Esophagus mucosa (tissue), 1 donor: ENCODE measurements at places on chromosomes 7 and 10. TPM values are rescaled to one million over a fixed set of nuclear protein-coding genes. Genes with fewer than 3 reads are reported as not detected.

- no peak for ATAC-seq
Observed at GRCh38 chr7:111409714-111410422, 152.4 kb downstream of the IMMP2L start.

KCND2 gene
- not detected for total RNA-seq

DNA sequence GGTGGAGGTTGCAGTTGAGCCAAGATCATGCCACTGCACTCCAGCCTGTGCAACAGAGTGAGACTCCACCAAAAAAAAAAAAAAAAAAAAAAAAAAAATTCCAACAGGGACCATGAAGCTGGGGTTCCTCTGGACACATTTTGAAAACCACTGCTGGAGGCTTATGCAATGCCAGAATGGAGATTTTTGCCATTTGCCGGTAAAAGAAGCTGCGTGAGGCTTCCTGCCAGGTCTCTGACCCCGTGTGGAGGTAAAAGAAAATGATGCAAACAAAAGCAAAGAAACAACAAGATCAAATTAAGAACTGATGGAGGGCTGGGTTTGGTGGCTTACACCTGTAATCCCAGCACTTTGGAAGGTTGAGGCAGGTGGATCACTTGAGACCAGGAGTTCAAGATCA, 30.5 kb upstream of the PDZD8 start:
- no peak for ATAC-seq

CFAP43 gene
- total RNA-seq = not detected

DNA sequence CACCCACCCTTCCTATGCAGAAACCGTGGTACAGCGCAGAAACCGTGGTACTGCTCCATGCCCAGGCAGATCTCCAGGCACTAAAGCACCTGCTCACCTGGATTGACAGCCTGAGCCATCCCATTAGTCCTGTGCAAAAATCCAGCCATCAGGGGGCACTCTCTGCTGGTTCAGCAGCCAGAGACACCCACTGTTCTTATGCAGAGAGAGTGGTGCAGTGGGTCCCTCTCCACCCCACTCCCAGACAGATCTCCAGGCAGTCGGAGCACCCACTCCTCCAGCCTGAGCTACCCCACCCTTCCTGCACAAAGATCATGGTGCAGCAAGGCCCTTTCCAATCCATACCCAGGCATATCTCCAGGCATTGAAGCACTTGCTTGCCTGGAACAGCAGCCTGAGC, 219.8 kb downstream of the CTNNA3 start:
- no peak for ATAC-seq

DNA sequence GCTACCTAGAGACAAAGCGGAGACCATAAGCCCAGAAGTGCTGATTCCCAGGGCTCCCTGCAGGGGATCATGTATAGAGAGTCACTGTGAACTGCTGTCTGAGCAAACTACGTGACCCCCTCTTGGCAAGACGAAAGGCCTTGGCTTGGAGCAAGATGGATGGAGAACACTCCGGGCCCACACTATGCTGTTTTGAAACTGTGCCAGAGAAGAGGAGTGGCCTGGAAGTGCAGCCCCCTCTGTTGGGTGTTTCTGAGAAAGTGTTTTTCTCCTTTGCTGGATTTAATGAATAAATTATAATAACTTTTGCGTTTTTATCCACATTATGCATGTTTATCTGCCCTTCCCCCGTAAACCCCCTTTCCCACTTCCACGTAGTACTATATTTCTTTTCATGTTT, 639.3 kb upstream of the GALNT17 start:
- ATAC-seq = no peak

STEAP2 gene
- total RNA-seq = 2.4 TPM

DNA sequence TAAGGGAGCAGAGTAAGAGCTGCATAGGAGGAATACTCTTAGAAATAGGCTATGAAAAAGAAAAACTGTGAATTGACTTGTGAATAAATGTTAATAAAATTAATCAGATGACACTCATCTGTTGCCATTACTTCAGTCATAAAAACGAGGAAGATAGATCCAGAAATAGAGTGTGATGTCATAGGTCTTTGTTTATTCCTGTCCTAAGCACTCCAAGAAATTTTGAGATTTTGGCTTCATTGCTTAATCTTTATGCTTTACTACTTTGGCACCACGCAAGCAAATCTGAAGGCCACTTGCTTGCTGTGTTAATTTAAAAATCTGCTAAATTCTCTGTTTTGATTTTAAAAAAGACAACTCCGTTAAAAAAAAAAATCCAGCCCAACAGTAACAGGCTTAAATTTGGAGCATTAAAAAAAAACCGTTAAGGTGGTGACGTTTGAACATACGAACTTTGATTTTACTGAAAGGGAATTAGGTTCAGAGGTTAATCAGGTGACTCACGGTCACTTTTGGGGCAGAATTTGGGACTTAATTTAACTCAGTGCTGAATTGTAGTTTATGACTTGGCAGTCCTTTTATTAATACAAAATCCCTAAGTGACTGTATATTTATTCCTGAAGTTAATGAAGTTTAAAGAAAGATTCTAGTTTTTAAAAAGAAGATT, 3.4 kb downstream of the IFRD1 start:
- no peak for ATAC-seq

DNA sequence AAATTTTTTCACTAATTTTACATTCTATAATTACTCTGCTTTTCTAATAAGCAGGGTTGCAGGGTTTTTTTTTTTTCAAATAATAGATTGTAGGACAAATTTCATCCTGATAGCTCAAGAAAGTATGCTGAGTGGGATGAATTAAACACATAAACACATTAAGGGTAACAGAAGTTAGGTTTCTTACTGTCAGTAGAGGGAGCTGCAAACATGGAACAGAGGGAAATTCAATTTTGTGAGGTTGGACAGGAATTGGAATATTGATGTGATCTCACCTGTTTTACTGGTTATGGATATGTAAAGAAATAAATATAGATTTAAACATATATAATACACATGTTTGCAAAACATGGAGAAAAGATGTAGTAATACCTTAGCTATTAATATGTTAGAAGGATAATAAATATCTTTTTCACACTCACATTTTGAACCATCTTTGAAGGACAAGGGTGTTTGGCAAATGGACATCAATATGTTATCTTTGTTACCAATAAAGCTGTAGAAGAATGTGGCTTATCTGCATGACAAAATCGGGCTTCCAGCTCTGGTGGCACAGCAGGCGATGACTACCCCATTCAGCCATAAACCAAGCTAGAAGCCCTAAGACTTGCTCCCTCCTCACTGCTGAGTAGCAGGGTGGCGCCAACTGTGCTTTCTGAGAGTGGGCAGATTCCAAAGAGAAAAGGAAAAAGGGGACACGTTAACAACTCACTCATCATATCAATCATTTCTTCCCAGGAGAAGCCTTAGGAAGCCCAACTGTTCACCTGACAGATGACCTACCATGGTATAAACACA, 1257.4 kb downstream of the GATA3 start:
- no peak for ATAC-seq

TWIST1 gene
- 0.64 TPM for total RNA-seq

GRCh38 chr10:71212318-71213126, at the start of gene UNC5B:
Gene UNC5B, plus strand, starts transcription at chr10:71212570. Its CDS starts 416 bp downstream, at chr10:71212986.
- ATAC-seq = peak; percentile 84

GGCT gene
- total RNA-seq = 56.6 TPM

DNA sequence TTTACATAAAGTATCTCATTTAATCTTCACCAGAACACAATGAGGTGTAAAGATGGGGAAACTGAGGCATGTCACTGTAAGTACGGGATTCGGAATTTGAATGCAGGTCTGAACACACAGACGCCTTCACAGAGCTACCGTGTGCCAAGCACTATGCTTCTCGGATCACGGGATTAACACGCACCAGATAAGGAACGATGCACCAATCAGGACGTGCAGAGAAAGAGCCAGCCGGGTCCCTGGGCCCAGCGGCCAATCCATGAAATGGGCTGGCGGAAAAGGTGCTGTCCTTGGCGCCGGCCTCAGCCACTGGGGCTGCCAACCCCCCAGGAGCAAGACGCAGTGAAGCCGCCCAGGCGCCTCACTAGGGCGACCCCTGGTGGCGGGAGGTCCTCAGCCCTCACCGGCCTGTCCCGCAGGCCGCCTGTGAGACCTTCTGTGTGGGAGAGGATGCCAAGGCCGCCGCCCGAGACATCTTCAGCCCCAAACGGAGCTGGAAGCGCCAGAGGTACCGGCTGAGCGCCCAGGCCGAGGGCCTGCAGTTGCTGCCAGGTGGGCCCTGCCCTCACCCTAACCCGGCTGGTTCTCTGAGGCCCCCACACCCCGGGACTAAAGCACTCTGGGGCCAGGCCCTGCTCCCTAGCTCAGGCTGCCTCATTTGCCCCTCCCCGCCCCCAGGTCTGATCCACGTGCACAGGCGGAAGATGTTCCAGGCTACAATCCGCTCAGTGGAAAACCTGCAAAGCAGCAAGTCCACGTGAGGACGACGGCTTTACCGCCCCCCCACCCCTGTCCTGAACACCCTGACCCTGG, 15.6 kb downstream of the ATG9B start:
- ATAC-seq = peak; percentile 50

C7orf57 gene
- total RNA-seq = 1.00 TPM

MYO3A gene
- 0.20 TPM for total RNA-seq

DNA sequence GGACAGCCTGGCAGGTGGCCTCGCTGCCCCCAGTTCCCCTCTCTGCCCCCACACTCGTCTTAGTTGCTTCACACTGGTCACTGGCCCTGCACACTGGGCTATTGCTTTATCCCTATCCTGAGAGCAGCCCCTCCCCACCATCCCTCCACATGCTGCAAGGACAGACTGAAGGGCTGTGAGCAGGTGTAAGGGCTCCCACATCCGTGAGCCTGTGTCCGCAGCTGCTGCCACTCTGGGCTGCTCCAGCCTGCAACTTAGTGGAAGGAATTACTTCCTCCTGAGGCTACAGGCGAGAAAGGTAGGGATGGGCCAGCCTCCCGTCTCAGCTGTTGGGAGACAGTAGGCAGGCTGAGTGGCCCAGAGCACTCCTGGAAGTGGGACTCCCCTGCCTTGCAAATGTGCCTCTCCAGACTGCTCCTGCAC, 3.8 kb downstream of the RARRES2 start:
- ATAC-seq = no peak

DNA sequence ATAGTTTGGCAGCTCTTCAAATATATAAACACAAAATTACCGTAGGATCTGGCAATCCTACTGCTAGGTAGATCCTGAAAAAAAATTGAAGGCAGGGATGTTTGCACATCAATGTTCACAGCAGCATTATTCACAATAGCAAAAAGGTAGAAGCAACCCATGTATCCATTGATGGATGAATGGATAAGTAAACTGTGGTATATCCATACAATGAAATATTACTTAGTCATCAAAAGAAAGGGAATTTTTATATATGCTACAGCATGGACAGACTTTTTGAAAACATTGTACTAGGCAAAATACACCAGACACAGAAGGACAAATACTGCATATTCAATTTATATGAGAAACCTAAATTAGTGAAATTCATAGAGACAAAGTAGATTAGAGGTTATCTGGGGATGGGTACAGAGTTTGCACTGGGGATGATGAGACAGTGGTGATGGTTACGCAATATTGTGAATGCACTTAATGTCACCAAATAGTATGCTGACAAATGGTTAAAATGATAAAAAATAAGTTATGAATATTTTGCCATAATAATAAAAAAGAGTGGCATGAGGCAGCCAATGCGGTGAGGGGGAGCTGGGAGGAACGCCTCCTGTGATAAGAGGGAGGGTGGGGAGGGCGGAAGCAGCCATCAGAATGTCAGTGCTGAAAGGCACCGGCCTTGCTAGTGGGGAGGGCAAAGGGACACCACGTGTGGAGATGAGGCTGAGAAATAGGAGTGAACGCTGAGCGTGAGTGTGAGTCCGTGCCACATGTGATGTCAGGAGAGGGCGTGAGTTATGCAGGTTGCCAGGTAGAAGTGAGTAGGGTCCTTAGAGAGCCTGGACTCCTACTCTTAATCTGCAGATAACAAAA, 386.1 kb upstream of the PODXL start:
- ATAC-seq = no peak

GRCh38 chr10:16459423-16459939, 22.7 kb downstream of the PTER start:
- no peak for ATAC-seq
